ENCODE measurements at places on chromosomes 3 and 15.

GRCh38 chr3:172040078-172040980 is 951 bp downstream of the FNDC3B start:
- DNase-seq, result peak; percentile 94

GRCh38 chr3:74906181-74906580 is 291.7 kb upstream of the CNTN3 start:
- DNase-seq, result no peak

DNA sequence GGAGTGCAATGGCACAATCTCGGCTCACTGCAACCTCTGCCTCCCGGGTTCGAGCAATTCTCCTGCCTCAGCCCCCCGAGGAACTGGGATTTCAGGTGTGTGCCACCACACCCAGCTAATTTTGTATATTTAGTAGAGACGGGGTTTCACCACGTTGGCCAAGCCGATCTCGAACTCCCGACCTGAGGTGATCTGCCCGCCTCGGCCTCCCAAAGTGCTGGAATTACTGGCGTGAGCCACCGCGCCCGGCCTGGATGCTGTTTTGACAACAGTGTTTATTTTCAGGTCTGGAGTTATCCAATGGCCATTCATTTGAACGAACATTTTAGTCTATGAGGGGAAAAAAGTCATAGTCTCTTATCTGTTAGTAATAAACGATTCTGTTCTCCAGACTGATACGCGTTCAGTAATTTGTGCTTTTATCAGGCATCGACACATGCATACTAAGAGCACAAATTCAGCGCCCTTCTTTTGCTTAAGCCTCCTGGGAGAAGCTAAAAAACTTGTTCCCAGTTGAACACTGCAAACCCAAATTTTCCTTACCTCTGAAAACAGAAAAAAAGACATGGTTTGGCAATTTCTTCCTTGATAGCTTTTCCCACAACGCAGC is 1.3 kb downstream of the B3GALNT1 start:
- DNase-seq, result no peak

DNA sequence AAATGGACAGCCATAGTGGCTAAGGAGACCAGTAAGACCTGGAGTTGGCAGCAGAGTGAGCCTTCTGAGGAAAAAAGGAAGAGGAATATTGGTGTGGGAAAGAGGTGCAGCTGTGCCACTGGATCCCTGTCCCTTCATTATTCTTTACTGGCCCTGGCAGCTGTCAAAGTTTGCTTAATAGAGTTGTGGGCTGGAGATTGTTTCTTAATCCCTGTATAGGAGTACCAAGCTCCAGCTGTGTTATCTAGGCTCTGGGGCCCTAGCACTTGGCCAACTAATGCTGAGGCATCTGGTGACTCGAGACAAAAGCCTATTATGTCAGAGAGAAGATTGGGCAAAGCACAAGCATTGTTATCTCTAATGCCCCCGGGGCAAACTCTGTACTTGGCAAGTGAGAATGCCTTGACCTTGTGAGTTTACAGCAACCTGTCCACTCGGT is 61.4 kb downstream of the ZNF609 start:
- peak; percentile 82 for DNase-seq

- DNase-seq, result no peak
Measured at GRCh38 chr3:112904786-112905185, 58.1 kb upstream of the CD200R1L start.

DNA sequence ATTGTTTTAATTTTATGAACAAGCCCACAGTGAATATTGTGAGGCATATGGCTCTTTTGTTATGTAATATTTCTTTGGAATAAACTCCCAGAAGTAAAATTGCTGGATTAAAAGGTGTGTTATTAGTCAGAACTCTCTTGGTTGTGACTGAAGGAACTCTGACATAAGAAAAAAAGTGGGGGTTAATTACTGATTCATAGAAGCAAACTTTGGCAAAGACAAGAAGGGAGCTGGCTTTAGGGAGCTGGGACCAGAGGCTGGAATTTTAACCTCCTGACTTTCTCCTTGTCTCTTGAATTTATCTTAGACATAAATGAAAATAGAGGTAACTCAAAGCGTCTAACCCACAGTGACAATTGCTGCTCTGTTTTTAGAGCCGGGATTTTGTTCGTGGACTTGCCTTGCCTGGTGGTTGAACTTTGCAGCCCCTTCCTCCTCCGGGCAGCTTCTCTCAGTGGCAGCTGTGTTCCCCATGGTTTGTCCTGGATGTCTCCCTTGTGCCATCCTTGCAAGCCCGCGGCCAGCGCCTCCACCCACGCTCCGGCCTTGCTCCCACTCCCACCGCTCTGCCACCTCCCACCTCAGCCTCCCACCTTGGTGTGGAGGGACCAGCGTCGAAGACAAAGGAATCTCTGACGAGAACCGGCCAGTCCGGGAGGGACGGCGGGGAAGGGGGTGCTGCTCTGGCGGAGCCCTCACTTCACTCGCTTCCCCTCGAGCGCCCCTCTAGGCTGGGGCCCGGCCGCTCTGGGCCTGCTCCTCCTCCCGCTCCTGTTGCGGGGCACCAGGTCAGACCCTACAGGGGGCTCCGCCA is 28.0 kb downstream of the ARHGAP31 start:
- peak; percentile 34 for DNase-seq

DNA sequence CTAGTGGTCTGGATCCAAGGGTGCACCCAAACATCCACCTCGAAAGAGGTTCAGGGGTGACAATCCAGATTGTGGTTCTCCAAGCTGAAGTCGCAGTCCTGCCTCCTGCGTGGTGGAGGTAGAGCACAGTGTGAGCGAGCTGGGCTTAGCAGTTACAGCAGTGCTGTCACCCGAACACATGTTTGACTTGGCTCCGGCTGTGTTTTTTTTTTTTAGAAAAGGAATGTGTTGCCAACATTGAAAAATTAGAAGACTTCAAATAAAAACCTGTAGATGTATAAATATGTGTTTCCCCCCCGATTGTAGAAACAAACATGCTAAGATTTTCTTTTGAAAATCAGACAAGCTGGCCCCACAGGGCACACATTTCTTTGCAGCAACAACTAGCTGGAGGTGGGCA is 530.8 kb downstream of the SHQ1 start:
- no peak for DNase-seq

DNA sequence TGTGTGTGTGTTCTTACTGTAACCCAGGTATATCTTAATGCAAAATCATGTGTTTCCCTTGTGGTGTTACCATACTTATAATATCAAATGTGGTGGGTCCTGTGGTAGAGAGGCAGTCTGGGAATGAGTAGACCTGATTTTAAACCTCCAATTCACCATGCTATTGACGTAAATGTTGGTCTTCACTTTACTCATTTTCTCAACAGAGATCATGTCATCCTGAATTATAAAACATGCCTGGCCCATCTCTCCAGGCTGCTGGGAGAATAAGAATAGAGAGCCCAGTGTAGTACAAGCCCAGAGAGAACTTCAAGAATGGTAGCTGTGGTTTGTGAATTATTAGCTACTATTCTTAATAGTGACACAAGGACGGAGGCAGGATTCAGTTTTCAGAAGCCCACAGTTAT is 88.1 kb downstream of the MBNL1 start:
- no peak for DNase-seq

- DNase-seq, result no peak
Measured at GRCh38 chr3:56322862-56323261, 145.4 kb downstream of the ERC2 start.

GRCh38 chr15:42576040-42576594 is 711 bp downstream of the STARD9 start:
- peak; percentile 9 for DNase-seq

DNA sequence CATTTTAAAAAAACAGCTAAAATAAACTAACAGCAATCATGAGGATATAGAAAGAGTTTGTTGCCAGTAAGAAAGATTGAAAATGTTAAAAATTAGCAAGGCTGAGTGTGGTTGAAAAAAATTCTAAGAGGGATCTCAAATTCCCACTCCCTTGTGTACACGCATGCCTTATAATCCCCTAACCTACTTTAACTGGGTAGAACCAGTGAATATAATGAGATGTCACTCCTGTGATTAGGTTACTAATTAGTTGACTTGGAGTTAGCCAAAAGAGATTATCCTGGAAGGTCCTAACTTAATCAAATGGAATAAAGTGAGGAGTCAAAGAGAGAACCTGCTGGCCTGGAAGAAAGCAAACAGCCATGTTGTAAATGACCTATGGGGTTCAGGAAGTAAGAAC is 286.0 kb upstream of the TGFBR2 start:
- DNase-seq, result no peak

DNA sequence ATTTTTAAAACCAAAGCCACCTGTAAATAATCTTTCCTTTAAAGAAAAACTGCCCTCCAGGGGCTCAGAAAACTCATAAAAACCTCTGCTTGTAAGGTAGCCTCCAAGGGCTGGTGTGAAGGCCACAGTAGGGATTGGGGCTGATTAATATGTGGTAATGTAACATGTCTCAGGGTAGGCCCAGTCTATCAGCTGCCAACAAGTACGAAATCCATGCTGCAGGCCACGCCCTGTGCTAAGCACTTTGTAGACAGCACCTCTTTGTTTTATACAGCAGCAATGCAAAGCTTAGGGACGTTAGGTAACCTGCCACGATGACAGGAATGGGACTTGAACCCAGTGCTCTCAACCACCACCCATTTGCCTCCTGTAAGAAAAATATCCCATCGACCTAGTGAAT is 65.6 kb upstream of the PRICKLE2 start:
- peak; percentile 19 for DNase-seq

DNA sequence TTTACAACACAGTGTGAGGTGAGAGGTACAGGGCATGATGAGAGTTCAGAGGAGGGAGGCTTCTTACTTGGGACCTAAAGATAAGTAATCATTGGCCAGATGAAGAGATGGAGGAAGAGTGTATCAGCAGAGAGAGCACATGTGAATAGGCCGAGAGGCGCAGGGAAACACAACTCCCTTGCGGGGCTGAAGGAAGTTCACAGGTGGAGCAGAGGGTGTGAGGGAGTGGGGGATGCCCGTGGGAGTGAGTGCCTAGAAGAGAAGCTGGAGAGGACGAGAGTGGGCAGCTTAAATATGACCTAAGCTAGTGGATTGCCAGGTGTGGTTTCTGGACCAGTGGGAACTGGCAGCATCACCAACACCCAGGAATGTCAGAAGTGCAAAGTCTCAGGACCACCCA is 98.2 kb upstream of the TBC1D5 start:
- no peak for DNase-seq

DNA sequence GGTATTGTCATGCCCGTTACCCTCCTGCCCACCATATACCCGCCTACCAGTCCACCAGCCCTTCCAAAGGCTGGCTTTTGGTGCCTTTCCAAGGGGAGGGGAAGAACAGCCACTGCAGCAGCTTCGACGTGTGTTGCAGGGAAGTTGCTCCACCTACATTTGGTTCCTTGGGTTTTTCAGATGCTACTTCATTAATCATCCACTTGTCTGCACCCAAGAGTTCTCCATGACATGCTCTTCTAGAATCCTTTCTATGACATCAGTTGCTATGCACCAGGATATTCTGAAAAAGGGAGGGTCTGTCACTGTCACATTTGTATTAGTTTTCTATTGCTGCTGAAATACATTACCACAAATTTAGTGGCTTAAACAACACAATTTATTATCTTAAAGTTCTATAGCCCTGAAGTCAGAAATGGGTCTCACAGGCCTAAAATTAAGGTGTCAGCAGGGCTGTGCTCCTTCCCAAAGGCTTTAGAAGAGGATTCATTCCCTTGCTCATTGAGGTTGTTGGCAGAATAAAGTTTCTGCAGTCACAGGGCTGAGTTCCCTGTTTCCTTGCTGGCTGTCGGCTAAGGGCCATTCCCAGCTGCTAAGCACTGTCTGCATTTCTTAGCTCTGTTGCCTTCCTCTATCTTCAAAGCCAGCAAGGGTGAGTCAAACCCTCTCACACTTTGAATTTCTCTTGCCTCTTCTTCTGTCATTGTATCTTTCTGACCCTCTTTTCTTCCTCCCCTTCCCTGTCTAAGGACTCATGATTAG is at the start of gene LYZL4:
Gene LYZL4, minus strand, starts transcription at position 241 of the 762 bp plus-strand sequence. CDS start 3,359 bp downstream, outside the sequence.
- no peak for DNase-seq

GRCh38 chr15:88083811-88084760 is 172.5 kb downstream of the NTRK3 start:
- DNase-seq, result no peak

GRCh38 chr15:40420071-40420713 is 14.6 kb downstream of the IVD start:
- DNase-seq, result peak; percentile 21

DNA sequence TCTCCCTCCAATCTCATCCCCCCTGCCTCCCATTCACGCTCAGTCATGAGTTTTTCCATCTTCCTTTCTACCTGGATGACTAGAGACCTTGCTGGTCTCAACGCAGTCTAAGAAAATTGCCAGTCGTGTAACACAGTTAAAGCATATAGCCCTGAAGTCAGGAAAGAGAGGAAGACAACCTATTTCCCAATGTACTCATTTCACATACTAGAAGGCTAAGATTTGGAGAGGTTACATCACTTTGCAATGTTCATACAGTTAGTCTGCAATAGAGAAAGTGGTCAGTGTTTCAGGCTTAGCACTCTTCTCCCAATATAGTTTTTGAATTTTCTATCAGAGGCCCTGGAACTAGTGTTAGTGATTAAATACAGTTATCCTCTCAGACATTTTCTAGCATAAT is 278.6 kb downstream of the EDEM1 start:
- no peak for DNase-seq

DNA sequence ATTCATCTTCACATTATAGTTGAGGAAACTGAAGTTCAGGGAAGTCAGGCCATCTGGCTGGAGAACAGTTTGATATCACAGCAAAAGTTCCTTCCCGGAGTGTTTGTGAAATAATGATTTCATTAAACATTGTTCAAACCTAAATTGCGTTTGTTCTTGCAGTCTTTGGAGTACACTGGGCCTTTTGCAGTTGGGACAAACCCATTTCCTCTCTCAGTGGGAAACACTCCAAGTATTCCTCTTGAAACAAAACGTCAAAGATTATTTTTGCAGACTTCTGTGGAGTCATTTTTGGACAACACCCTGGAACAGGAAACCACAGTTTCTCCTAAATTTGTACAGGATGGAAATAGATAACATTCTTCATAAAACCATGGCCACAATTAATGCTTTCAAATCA is 287.5 kb downstream of the PTPRG start:
- DNase-seq, result peak; percentile 98

Measured in cardiac fibroblast (primary cell).